ENCODE measurements at places on chromosomes 7 and 10.

- no peak for DNase-seq
These were observed 89.2 kb upstream of the JAZF1 start for GRCh38 chr7:28269700-28270361.

DNA sequence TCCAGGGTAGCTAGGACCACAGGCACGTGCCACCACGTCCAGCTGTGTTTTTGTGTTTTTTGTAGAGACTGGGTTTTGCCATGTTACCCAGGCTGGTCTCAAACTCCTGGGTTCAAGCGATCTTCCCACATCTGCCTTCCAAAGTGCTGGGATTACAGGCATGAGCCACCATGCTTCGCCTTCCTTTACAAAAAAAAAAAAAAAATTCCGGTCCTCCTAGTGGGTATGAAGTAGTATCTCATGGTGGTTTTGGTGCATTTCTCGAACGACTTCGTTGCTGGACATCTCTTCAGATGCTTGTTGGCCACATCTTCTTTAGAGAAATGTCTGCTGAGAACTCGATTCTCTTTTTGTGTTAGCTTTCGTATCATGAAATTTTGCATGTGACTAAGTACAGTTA lies 3.9 kb downstream of the PROSER2 start:
- no peak for DNase-seq

DNA sequence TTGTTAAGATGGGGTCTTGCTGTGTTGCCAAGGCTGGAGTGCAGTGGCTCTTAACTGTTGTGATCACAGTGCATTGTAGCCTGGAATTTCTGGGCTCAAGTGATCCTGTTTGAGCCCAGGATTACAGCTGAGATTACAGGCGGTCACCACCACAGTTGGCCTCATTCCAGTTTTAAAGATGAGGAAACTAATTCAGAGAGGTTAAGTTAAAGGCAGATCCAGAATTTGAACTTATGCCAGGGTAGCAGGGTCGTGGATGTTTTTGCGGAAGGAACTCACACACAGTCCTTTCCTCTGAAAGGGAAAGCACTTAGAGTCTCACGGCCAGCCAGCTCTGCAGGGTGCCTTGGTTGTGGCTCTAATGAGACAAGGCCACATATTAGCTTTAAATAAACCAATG lies 84.7 kb downstream of the MMRN2 start:
- no peak for DNase-seq

- DNase-seq = peak; percentile 79
These were observed 74.3 kb downstream of the GRK5 start for GRCh38 chr10:119281581-119282071.
